ENCODE measurements at places on chromosomes 4 and X.

GRCh38 chrX:13697455-13697854, 8.5 kb downstream of the RAB9A start:
- DNase-seq = no peak

GRCh38 chrX:143340190-143340589, 177.1 kb downstream of the SPANXN3 start:
- no peak for DNase-seq

DNA sequence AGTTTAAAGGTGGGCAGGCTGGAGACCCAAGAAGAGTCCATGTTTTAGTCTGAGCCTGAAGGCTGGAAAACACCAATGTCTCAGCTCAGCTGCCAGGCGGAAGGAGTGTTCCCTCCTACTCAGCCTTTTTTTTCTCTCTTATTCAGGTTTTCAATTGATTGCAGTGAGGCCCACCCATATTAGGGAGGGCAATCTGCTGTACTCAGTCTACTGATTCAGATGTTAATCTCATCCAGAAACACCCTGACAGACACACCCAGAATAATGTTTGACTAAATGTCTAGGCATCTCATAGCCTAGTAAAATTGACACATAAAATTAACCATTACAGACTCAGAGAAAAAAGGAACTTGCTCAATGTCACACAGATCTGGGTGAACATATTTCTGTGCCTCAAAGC, 347.1 kb downstream of the GBA3 start:
- no peak for DNase-seq

- no peak for DNase-seq
These were observed 204.1 kb downstream of the NR3C2 start for GRCh38 chr4:148238086-148238485.

DNA sequence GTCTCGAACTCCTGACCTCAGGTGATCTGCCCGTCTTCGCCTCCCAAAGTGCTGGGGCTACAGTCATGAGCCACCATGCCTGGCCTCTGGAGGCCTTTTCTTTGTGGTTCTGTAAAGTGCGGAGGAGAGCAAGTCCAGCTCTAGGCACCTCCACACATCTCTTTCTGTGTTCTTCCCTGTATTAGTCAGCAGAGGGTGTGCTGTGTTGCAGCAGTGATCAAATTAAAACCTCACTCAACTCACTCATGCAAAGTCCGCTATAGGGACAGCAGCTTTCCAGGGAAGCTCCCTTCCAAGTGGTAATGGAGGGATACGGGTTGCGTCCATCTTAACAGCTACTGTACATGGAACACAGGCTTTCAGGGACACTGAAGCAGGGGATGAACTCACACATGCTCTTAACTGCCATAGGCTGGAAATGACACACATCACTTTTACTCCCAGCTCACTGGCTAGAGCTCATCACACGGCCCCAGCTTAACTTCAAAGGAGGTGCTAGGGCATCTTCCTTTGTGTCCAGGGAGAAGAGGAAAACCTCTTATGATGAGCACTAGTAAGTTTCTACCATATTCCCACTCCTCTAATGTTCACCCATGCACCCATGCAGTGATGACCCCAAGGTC, 36.0 kb upstream of the CCNG2 start:
- no peak for DNase-seq

- DNase-seq = no peak
These were observed 55.7 kb upstream of the CCDC160 start for GRCh38 chrX:134181275-134181660.

- DNase-seq = no peak
These were observed 132.4 kb downstream of the MAGEC1 start for GRCh38 chrX:142036116-142036515.

DNA sequence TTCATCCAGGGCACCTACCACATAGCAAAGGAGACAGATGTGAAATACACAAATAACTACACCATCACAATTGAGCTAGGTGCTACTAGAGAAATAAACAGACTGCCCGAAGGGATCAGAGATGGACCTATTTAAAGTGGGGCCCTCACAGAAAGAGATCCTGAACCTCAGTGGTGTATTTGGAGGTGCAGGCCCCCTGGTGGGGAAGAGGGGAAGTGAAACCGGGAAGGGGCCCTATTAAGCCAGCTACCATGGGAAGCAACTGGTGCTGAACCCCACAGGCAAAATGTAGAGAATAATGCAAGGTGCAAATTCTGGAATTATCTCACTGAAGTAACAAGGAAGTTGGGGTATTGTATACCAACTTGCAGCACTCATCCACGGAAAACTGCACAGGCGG, 78.6 kb upstream of the FAM9A start:
- DNase-seq = no peak

GRCh38 chr4:6020613-6021012, 2.4 kb upstream of the C4orf50 start:
- no peak for DNase-seq

GRCh38 chr4:182649698-182650477, 267.3 kb downstream of the DCTD start:
- DNase-seq = no peak

- DNase-seq = no peak
These were observed 31.4 kb upstream of the ADH1C start for GRCh38 chr4:99383833-99384392.

GRCh38 chr4:109294006-109294405, 8.5 kb downstream of the COL25A1 start:
- DNase-seq = no peak

- DNase-seq = no peak
These were observed 3.5 kb upstream of the RNF212 start for GRCh38 chr4:1116838-1117237.

DNA sequence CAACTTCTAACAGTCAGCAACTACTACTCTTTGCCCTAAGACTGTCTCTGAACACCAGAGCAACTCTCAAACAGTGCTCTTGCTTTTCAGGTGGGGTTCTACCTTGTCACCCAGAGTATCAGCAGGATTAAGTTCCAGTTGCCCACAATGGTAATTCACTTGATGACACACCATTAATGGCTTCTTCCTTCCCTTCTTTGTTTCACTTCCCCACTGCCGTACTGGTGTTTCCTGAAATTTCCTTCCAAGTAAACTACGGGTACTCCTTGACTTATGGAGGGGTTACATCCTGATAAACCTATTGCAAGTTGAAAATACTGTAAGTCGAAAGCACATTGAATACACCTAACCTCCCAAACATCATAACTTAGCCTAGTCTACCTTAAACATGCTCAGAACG, 36.6 kb upstream of the PDK3 start:
- DNase-seq = no peak

GRCh38 chrX:71953946-71954345, 43.3 kb downstream of the NHSL2 start:
- DNase-seq = no peak

DNA sequence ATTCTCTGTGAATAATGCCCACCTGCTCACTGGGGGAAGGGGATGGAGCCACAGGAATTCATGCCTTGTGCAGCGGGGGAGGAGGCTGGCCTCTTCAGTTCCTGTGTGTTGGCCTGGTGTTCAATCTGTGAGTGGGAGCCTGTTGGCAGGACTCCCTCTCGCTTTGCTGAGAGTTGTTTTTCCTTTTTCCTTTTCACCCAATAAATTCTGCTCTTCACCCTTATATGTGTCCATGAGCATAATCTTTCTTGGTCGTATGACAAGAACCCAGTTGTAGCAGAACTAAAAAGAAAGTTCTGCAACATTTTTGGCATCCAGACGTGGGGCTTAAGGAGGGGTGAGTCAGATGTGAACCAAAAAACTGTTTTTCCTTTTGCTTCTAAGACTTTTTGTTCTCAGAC, 235.2 kb upstream of the HDX start:
- DNase-seq = no peak

GRCh38 chr4:2036866-2037265, 22.3 kb upstream of the NAT8L start:
- no peak for DNase-seq

DNA sequence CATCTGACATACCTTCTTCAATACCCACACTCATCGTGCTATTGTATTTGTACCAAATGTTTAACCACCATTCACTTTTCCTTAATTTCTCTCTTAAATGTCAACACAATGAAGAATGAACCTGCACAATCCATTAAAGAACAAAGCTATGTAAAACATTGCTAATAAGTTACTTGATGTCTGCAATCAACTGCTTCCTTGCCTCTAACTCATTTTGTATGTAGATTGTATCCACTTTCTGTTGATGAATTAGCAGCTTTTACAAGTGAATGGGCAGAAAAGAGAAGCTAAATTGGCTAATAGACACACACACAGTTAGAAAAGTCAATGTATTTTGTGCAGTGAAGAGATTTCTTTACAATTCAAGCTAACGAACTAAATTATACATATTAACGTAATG, 212.5 kb upstream of the NDST3 start:
- DNase-seq = no peak

GRCh38 chr4:73817341-73817740, 19.1 kb upstream of the CXCL6 start:
- no peak for DNase-seq

Measured in NCI-H1694 (cell line).